Activated T-helper 1 cell treated with anti-CD3 and anti-CD28 coated beads, Interleukin-2, amount 50 U/mL, for 16 hours (primary cell): ENCODE measurements at places on chromosomes 3 and 15.

DNA sequence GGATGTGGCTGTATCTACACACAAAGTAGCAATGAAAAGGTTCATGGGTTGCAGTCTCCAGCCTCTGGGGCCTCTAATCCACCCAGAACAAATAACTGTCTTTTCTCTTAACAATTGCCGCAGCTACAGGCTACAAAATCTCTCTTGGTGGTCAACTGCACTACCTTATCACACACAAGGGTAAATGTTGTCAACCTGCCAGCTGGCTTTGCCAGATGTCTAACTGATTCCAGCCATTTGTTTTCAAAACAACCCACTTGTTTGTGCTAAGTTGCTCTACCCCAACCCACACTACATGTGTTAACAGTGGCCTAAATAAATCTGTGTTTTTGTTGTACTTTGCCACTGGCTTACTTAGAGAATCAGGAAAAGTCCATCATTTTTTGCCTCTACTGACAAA is 447.3 kb downstream of the TAFA4 start:
- no peak for DNase-seq

DNA sequence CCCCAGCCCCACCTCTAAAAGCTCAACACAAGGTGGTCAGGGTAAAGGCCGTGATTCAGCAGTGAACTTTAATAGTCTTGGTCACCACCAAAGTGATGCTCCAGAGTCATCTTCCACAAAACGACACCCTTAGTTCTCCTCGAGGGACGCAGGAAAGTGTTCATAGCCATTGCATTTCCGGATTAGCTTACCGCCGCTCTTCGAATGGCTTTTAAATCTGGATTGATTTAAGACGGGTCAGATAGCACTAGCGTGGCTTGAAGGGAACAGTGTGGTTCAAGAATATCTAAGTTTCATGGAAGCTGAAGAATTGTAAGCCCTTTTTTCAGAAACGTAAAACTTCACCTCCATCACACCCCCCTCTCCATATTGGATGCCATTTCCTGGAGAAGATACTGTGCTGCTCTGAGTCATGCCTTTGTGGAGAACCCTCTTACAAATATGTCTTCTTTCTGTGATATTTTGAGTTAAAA is 829 bp downstream of the RNF7 start:
- DNase-seq: no peak

GRCh38 chr3:124920718-124921117 is 13.8 kb downstream of the MUC13 start:
- DNase-seq: no peak

DNA sequence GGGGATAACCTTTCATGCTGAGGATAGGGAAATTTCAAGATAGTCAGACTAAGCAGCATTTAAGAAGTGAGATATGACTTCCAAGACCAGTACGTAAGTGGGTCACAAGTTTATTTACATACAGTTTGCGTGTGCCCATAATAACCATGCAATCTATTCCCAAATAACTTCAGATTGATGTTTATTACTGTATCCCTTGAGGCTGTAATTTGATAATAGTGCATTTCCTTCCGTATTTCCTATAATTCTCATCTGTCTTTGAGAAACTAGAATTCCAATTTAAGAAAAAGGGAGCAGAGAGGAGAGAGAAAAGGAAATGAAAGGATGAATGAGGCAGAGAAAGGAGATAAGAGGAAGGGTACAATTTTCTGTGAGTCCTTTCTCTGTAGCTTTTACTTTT is 1073.1 kb downstream of the EPHA3 start:
- no peak for DNase-seq

- DNase-seq: no peak
Observed at GRCh38 chr3:144470666-144471065, 499.0 kb downstream of the DIPK2A start.

- DNase-seq: no peak
Observed at GRCh38 chr15:25811481-25811906, 51.6 kb downstream of the ATP10A start.
